ENCODE measurements at places on chromosomes 4 and X.

DNA sequence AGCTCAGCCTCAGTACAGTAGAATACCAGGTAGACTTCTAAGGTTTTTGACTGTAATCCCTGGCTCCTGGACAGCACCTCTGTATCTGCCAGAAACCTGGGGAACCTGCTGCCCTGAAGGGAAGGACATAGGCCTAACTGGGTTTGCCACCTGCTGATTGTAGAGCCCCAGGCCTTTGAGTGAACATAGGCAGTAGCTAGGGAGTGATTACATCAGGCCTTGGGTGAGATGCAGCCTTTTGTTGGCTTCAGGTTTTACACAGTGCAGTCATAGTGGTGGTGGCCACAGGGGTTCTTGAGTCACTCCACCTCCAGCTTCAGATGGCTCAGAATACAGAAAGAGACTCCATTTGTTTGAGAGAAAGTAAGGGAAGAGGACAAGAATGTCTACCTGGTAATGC, 19.3 kb downstream of the IQCM start:
- no peak for DNase-seq

DNA sequence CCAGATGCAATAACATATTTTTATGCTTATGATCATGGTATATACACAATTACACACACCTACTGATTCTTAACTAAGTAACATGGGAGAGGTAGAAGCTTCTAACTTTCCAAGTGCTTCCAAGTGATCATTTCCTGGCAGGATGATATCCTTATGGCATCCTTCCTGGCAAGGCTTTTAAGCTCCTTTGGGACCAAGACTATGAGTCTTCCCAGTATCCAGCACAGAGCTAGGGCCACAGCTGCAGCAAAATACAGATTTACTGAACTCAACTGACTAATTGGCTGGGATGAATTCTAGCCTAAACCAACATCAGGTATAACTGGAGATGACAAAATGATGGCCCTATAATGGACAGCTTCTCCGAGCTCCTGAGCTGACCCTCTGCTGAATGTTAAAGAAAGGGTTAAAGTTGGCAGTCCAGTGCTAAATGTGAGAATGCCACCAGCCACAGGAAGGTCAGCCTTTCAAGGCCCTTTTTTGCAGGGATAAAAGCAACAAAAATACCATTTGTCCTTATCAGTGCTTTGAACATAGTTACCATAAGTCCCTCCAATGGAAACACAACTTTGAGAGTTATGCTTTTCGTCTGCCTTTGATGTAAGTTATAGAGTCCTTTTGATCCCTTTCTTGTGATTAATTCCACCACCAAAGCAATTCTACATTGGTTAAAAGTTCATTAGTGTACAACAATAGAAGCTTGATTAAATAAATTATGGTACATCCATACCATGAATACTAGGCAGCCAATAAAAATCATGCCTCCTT, 73.4 kb downstream of the MGST2 start:
- no peak for DNase-seq

DNA sequence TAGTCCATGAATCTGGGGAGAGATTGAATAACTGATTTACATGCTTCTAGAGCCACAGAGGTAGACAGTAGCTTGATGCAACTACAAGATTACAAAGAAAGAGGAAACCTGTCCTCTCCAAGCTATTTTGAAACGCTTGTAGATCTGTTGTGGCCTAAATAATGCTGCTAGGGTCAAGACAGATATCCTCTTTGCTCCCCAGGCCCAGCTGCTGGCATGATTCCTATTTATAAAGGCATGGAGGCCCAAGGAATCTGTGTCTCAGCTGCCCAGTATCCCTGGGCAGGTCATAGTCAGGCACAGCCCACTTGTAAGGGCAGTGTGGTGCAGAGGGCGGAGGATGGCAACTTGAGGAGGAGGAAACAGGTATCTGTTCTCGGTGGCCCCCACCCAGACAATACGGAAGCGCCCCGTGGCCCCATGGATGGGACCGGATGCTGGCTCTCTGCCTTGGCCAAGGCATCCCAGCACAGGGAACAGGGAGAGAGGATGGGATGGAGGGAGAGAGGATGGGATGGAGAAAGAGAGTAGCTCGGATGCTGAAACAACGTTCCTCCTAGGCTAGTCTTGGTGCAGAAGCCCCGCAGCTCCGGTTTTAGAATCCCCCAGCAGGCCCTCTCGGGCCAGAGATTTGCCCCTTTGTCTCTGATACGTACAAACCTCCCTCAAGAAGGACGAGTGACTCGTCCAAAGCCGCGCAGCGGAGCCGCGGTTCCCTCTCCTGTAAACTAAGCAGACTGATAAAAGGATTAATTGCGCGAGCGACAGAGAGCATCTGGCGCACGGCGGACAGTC, 767 bp upstream of the SMIM20 start:
- no peak for DNase-seq

- DNase-seq = no peak
Measured at GRCh38 chr4:77367638-77368037, 210.6 kb downstream of the CCNG2 start.

- DNase-seq = no peak
Measured at GRCh38 chr4:109953556-109953955, 40.9 kb downstream of the EGF start.

DNA sequence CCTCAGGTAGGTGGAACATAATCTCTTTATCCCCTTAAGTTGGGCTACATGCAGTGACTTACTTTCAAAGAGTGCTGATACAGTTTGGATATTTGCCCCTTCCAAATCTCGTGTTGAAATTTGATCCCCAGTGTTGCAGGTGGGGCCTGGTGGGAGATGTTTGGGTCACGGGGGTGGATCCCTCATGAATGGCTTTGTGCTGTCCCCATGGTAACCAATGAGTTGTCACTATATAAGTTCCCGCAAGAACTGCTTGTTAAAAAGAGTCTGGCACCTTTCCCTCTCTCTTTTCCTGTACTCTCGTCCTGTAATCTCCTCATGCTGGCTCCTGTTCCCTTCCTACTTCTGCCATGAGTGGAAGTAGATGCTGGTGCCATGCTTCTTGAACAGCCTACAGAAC, 71.3 kb downstream of the GLRA3 start:
- DNase-seq = no peak

DNA sequence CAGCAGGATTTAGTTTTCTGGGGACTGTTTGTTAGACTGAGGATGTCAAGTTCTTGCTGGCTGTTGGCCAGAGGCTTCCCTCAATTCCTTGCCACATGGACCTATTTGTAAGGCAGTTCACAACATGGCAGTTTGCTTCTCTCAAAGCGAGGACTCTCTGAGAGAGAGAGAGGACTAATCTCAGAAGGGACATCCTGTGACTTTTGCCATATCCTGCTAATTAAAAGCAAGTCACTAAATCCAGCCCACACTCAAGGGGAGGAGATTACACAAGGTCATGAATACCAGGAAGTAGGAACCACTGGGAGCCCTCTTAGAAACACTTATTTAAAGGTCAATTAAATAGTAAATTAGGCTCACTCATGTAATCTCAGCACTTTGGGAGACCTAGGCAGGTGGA, 38.2 kb downstream of the PPP1R2C start:
- DNase-seq = no peak

DNA sequence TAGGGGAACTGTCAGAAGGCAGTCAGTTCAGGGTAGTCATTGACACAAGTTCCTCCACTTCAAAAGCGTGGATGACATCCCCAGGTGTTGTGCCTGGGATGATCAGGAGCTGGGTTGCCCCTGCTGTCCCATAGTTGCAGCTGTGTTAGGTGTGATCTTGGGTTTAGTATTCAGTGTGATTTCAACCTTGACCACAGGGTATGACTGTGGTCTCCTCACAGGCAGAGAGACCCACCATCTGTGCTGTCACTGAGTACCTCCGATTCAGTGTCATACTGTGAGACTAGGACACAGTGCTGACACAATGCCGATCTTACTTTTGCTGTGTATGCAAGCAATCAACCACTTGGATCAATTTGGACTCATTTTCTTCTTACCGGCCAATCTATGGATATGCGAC, 25.2 kb downstream of the FOXR2 start:
- no peak for DNase-seq

DNA sequence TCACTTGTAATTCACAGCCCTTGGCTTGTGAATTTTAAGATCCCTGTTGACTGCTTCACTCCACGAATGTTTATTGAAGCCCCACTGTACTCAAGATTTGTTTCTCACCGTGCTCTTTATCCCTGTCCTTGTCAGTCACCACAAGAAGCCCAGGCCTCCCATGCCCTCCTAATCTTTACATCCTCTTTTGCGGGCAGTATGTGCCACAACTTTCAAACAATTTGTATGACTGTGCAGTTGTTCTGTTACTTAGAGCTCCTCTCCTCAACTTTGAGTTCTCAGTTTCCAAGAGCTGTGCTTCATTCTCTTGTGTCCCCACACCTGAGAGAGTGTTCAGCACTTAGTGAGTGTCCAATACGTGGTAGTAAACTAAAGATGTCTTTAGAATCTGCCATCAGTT, 467.7 kb downstream of the NKX6-1 start:
- DNase-seq = no peak

DNA sequence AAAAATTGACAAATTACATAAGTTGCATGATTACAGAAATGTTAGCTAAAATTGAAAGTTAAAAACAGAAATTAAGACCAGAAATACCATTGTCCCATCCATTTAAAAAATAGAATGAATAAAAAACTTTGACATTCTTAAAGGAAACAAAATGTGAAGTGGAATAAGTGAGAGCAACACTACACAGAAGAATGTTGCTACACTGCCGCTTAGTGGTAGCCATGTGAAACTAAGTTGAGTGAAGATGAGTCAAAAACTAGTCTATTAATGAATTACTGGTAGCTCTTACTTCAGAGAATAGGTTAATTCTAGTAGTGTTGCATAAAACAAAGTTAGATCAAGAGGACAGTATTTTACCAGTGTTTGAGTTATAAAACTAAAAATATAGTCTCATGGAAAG, 571.0 kb upstream of the KLHL4 start:
- no peak for DNase-seq

- no peak for DNase-seq
Measured at GRCh38 chr4:2095236-2096072, 36.3 kb downstream of the NAT8L start.

DNA sequence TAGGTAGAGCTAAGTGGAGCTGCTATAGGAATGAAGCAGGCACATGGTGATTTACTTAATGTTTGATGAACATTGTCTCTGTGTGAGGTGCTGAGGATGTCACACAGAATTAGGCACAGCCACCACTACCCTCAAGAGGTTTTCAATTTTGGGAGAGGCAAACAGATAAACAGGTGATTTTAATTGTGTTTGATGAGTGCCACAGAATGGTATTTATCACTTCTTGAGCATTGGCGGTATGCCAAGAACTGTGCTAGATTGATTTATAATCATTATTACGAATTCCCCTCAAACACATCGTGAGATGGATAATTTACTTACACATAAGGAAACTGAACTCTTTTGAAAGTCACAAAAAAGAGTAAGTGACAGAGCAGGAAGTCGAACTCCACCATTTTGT, 74.8 kb downstream of the FREM3 start:
- DNase-seq = no peak

- DNase-seq = no peak
Measured at GRCh38 chr4:148025981-148026380, 294.1 kb downstream of the ARHGAP10 start.

DNA sequence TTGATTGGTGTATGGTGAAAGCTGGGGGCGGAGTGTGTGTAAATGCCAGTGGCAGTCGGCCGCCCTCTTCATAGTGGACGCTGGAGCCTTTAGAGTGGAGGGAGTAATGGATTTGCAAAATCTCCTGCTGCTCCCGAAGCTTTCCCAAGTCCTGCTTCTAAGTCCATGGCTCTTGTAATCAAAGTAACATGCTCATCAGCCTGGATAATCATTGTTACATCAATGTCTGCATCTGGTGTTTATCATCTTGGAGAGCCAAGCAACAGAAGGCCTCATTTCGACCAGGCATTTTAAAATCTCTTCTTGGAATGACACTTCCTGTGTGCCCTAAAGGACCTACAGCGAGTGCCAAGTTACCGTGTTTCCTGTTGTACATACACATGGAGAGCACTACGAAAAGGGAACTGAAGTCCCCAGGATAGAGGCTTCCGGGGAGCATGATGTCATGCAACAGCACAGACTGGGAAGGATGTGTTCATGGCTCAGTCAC, 32.2 kb downstream of the UNC5C start:
- no peak for DNase-seq

- no peak for DNase-seq
Measured at GRCh38 chr4:140211693-140212092, 57.7 kb upstream of the MAML3 start.

- no peak for DNase-seq
Measured at GRCh38 chrX:133698298-133698697, 283.0 kb upstream of the GPC4 start.

- DNase-seq = no peak
Measured at GRCh38 chrX:110172215-110172614, 145.7 kb downstream of the AMMECR1 start.

GRCh38 chr4:153227469-153228075, 23.3 kb downstream of the TRIM2 start:
- DNase-seq = no peak

DNA sequence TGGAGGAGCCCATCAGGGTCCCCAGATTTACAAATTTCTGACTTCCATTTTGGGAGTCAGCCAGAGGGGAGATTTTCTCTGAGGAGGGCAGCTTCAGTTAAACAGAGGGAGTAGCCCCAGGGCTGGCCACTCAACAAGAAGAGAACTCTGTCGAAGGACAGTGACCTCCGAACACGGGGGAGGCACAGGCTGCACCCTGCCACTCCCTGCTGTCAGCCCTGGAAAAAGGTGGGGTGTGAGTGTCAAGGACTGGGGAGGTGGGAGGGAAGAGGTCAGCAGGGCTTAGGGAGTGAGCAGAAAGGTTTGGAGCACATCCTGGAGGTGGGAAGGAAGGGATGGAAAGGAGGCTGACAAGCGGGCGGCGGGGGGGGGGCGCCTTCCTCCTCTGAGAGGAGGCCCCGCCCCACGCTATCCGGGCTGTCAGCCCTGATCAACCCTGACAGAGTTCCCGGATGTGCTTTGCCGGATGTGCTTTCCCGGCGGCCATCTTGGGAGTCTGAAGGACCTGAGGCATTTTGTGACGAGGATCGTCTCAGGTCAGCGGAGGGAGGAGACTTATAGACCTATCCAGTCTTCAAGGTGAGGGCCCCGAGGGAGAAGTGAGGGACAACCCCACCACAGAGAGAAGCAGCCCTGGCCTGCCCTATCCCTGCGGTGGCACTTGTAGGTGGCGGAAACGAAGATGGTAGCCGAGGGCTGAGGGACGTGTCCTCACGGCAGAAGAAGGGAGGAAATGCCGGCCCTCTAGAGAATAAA, at the start of gene MAGEC1:
Gene MAGEC1, plus strand, starts transcription at position 495 of the 756 bp plus-strand sequence. CDS start 1,179 bp downstream, outside the sequence.
- DNase-seq = no peak

GRCh38 chr4:13294961-13295605, 189.1 kb downstream of the RAB28 start:
- DNase-seq = no peak

GRCh38 chr4:106717091-106717490, 319.0 kb downstream of the DKK2 start:
- no peak for DNase-seq

- DNase-seq = no peak
Measured at GRCh38 chrX:138853936-138854335, 142.4 kb upstream of the FGF13 start.

DNA sequence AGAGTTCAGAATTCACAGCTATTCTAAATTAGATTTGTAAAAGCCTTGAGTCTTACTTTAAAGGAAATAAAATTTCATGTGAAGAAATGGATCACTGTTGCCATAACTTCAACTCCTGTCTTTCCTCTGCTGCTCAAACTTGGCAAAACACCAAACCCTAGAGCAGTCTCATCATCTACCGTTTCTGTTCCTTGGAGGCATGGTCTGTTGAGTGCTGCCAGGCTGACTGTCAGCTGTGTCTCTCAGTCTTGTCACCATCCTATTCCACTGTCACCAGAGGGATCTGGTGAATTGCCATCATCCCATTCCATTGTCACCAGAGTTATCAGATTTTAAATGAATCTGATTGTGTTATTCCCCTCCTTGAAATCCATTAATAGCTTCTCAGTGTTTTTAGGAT, 55.6 kb downstream of the STIM2 start:
- DNase-seq = no peak

- no peak for DNase-seq
Measured at GRCh38 chr4:122776916-122777315, 44.4 kb downstream of the BBS12 start.

All from stimulated activated CD8-positive, alpha-beta memory T cell treated with anti-CD3 and anti-CD28 coated beads, Interleukin-2, amount 100 ng/mL, for 1 hour (primary cell).